ENCODE measurements at places on chromosomes 4 and X.

GRCh38 chrX:2707334-2707760, 16.3 kb downstream of the CD99 start:
- DNase-seq = peak; percentile 54

DNA sequence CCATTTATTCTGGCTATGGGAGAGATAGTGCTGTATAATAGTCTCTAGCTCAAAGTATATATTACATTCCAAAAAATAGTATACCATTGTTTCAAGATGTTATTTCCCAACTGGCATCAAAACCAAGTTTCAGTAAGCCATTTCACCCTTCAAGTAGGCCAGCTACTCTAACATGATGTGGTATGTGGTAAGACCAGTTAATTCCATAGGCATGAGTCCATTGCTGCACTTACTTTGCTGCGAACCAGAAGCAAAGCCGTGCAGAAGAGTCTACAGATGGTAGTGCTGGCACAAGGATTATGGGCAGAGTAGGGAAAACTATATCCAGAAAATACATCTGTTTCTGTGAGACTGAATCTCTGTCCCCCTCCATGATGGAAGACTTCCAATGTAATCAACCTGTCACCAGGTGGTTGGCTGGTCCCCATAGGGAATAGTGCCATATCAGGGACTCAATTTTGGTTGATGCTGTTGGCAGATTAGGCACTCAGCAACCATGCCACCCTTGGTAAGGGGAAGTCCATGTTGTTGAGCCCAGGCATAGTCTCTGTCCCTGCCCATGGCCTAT, 49.8 kb upstream of the HSD17B10 start:
- no peak for DNase-seq

GRCh38 chrX:118495061-118495921, at the start of gene DOCK11:
Gene DOCK11, plus strand, starts transcription at chrX:118495815. Its CDS starts 157 bp downstream, at chrX:118495972.
- DNase-seq = peak; percentile 77

- DNase-seq = no peak
Measured at GRCh38 chrX:133473451-133473850, 58.2 kb upstream of the GPC4 start.

DNA sequence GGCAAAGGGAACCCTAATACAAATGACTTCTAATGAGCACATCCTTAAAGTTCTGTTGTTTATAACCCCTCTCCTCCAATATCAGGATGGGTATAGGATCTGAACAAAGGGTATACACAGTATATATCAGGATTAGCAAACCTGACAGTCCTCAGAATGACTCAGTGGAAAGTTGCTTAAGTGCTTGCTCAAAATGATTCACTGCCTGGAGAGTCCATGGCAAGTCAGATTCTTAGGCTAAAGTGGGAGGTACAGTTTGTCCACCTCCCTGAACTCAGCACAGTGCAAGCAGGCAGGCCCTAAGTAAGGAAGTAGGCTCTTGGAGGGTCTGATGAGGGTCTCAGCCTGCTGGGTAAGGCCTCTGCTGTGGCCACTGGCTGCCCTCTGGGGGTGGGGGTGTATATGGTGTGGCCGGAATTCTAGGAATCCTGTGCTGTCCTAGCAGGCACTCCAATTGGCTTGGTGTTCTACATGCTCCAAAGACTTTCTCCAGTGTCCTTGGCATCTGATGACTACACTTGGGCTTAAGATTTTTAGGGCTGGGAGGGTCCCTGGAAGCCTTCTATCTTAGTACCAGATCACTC, 54.3 kb downstream of the CHRDL1 start:
- no peak for DNase-seq

All from left cardiac atrium (tissue), 4 donors.